ENCODE measurements at places on chromosomes 6 and 20.

GRCh38 chr6:82030761-82031503 lies 216.6 kb downstream of the IBTK start:
- no peak for DNase-seq

- no peak for DNase-seq
Observed at GRCh38 chr6:79842376-79843040, 104.8 kb downstream of the ELOVL4 start.

DNA sequence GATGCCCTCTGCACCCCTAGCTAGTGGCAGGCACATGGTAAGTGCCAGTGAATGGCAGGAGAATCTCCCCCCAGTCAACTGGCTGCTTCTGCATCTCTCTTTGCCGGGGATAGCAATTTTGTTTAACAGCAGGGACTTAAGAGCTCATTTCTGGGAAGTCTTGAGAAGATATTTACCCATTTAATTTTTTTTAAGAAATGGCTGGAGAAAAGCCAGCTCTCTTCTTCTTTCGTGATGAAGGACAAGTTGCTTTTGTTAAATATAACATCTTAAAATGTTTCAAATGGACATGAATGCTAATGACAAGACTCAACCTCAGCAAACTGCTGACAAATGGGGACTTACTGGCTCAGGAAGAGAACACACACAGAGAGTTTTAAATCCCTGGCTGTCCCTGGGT lies 55.0 kb upstream of the IYD start:
- no peak for DNase-seq

DNA sequence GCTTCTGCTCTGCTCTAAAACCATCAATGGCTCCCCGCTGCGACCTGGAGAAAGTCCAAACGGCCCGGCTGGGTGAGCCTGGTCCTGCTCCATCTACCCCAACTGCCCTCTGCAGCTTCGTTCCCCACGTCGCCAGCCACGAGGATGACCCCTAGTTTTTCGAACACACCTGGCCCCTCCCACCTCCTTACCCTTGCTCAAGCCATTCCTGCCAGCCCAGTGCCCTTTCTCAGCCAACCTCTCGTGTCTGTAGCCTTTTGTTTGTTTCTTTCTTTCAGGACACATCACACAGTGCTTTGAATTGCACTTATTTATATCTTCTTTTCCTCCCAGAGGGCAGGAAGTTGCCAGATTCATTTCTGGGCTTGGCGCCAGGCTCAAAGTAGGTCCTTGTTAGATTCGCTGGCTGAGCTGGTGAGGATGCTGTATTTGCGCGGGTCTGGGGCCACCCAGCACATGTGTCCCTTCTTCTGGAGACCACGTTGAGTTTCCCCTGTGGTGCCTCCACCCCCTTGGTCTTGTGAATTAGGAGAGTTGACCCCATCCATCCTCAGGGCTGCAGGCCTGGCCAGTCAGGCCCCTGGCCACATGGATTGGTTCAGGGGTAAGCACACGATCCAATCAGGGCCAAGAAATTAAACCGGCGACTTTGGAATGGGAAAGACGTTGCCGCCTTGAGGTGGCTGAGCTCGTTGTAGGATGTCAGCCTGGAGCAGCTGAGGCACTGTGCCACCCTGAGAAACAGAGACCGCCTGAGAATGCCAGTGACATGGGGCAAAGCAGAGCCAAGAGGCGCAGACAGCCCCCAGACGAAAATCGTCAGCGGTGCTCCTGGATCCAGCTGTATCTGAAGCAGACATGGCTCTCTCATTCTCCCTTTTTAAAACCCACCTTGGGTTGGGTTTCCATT lies 156.0 kb downstream of the CEBPB start:
- peak; percentile 76 for DNase-seq

- no peak for DNase-seq
Observed at GRCh38 chr20:58880994-58881752, 28.7 kb downstream of the GNAS start.

GRCh38 chr6:16033214-16033613 lies 95.7 kb upstream of the MYLIP start:
- no peak for DNase-seq

GRCh38 chr6:1346101-1346500 lies 34.2 kb downstream of the FOXQ1 start:
- no peak for DNase-seq

DNA sequence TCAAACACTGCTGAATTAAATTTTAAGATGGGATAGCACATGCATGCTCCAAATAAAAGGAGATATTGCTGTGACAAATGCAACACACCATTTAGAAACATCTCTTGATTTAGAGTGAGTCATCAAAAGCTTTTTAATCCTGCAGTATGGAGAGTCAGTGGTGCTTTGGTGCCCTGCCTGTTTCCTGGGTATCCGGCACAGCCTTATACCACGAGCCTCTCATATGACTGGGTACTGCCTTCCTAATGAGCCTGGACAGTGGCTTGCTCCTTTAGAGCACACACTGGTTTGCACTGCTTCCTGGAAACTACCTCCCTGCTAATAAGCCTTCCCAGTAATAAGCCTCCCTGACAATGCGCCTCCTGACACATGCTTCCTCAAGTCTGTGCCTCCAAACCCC lies 65.3 kb upstream of the KCNK16 start:
- DNase-seq, result no peak

DNA sequence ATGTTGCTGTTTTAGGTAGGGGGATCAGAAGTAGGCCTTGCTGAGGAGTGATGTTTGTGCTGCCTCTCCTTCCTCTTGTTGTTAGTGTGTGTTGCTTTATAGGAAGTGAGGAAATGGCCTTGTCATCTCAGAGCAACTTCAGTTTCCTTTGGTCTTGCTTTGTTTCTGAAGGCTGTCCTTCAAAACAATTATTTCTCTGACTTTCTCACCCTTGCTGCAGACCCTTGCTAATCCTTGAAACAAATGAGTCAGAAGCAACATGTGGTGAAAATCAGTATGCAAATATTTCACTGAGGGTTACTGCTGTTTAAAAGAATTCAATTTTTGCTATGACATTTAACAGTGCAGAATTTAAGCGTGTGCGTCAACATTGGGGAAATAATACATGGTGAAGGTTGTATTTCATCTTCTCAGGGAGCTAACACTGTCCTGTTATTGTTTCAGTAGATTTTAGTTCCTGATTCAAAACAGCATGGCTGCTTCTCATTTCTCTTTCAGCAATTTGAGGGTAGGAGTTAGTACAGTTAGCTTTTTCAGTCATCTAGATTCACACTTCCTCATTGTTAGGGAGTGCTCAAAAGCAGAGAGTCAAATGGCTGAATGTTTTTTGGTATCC lies 13.8 kb downstream of the RNF144B start:
- no peak for DNase-seq

All from AG09309 (cell line).